ENCODE measurements at places on chromosomes 3 and 15.
A peak's percentile ranks its signal among the peaks of the same experiment; 100 is the strongest.

DNA sequence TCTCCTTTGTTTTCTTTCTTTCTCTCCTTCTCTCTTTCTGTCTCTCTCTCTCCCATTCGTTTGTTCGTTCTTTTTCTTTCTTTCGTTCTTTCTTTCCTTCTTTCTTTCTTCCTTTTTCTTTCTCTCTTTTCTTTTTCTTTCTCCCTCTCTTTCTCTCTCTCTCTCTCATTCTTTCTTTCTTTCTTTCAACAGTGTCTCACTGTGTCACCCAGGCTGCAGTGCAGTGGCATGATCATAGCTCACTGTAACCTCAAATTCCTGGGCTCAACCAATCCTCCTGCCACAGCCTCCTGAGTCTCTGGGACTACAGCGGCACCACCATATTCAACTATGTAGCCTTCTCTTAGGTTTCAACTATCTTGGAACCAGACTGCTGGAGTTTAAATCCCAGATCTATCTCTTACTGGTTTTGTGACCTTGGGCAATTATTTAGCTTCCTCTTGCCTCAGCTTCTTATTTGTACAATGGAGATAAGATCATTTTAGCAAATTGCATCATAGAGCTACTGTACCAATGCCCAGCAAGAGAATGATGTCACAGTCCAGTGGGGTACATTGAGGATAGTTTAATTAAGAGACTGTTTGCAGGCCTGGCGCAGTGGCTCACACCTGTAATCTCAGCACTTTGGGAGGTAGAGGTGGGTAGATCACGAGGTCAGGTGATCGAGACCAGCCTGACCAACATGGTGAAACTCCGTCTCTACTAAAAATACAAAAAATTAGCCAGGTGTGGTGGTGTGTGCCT lies 27.3 kb upstream of the PARL start:
- no peak for DNase-seq

- DNase-seq: no peak
These were observed 90.7 kb downstream of the PEAK1 start for GRCh38 chr15:77329202-77329601.

DNA sequence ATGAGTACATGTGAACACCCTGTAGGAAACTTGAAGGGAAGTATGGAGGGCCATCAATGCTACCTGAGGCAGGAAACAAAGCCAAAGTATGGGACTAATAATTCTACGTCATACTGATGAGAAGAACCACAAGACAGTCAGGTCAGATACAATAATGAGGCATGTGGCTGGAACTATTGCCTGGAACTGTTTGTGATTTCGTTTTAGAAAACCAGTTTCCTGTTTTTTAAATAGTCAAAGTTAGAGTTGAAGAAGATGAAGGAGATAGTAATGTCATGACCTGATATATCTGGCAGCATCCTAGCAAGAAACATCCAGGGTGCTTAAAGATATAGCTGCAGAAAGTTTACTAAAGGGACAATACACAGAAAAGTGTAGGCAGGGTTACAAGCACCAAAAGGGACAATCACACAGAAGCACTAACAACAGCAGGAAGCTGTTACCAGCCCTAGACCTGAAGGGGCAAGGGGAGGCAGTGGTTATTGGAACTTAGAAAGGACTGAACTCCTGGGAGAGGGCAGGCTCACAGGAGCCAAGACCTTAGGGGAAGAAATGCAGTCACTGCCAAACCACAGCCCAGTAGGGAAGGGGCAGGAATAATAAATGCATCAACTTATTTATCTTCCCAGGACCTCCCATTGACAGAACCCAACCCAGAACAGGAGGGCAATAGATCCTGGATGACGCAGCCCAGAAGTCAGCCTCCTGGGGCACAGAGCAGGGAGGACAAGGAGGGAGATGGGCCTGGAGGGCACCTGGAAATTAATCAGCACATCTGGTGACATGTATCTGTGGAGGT lies 302.1 kb upstream of the STT3B start:
- DNase-seq: no peak

DNA sequence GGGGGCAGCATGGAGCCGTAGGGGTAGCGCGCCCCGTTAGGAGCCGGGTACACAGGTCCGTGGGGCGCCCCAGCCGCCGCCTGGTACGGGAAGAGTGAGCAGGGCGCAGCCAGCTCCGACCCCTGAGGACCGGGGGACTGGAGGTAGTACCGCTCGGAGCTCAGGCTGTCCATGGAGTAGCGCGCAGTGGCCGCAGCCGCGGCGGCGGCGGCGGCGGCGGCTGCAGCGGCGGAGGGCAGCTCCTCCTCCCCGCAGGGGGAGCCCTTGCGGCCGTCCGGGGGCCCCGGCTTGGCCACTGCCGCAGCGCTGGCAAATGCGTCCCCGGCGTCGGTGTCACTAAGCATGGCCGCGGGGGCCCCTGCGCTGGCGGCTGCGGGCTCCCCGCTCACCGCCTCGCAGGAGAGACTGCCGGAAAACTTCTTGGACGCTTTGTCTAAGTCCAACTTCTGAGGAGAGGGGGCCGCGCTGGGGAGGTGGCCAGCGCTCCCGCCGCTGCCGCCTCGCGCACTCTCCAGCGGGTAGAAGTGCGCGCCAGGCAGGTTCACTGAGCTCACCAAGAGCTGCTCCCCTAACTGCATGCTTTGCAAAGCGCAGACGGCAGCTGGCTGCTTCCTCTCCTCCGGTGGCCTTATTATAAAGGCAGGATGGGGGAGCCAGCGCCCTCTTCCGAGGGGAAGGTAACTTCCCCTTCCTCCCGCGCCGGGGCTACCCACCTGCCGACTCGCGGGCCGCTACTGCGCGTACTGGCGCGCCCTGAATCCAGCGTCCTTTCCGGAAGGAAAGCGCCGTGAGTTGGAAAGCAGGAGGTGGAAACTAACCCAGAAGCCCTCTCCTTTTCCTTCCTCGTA lies at the start of gene EOMES:
Gene EOMES, minus strand, starts transcription at position 607 of the 848 bp plus-strand sequence. Its CDS starts 29 bp downstream, at position 578.
- DNase-seq: peak; percentile 88

- no peak for DNase-seq
These were observed 346.6 kb downstream of the RBMS3 start for GRCh38 chr3:29627136-29628117.

DNA sequence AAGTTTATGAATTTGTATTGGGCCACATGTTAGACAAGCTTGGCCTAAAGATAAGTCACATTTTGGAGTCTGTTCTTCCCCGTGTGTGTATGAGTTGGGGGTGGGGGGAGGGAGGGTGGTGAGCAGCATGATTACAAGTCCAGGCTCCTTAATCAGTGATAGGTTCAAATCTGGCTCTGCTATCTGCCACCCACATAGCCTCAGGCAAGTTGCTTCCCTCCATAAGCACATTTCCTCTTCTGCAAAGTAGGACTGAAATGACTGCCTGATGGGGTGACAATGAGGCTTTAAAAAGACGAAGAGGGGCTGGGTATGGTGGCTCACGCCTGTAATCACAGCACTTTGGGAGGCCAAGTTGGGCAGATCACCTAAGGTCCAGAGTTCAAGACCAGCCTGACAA lies 1.1 kb upstream of the SPATA12 start:
- DNase-seq: no peak

GRCh38 chr15:89359471-89360293 lies 25.1 kb upstream of the POLG start:
- no peak for DNase-seq

DNA sequence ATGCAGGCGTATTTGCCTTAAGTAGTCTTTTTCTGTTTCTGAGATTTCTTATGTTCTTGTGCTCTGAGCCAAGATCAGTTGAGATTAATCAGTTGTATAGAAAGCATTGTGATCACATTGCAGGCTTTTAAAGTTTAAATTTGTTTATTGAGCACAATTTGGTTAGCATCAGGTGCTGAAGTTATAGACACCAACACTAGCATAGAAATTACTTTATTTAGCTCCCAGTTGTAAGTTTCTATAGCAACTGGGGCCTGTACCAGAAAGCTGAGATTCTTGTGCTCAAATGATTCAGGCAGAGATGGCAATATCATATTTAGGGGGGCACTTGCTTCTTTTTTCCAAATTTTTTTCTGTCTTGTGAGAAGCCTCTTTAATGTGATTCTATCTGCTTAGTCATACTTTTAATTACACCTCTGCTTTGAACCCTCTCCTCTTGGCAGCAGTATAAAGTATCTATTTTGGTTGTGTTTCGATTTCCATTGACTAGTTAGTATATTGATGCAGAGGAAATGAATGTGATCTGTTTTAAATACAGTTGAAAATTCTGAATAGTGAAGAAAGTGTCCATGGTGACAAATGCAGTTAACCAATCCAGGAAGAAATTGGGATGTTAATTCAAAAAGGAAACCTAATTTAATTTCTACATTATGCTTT lies 241.7 kb upstream of the GBE1 start:
- no peak for DNase-seq

DNA sequence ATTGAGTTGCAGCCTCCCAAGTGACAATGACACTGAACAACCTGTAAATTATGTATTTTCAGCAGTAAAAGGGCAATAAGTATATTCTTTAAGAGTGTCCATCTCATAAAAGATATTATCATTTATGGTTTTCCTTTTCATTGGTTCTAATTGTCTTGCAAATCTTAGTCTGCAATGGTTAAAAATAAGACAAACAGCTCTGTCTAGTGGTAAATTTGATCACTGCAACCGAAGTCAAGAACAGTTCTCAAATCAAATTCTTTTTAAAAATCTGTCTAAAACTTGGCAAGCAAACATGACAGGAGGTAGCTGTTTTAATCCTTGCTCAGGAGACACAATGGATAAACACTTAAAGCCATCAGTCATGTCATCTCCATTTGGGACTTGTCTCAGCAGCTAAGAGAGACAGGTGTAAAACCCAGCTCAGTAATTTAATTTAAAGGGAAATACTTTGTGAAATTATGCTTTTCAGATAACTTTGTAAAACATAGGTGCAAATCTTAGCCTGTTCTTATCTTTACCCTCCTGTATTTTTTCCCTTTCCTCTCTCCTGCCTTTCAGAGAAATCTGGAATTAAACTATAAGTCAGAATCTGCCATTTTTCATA lies 150.3 kb upstream of the ARHGEF26 start:
- peak; percentile 73 for DNase-seq

DNA sequence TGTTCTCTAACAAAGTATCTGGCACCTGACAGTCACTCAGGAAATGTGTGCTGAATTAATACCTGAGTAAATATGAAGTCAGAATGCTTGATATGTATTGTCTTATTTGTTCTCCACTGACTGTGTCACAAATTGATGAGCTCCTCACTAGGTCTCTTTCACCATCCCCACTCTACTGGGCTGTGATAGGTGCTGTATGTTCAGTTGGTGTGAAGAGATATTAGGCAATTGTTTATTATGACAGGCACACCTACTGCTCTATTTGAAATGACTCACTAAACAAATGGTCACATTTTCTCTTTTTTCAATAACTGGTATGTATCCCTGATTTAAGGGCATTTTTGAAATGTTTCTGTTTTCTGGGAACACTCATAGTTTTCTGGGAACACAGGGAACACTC lies 25.2 kb upstream of the CCDC39 start:
- DNase-seq: no peak

- DNase-seq: no peak
These were observed 31.4 kb upstream of the APEH start for GRCh38 chr3:49642708-49643145.

DNA sequence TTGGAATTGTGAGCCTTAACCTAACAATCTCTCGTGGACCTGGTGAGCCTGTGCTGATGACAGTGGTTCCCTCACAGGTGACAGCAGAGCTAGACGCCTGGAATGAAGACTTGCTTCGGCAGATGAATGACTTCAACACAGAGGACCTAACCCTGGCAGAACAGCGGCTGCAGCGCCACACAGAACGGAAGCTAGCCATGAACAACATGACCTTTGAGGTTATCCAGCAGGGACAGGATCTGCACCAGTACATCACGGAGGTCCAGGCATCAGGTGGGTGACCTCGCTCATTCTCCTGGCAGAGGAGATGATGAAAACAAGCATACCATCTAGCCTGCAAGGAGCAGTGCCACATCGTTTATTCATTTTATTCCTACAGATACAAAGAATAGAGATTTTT lies 316.9 kb upstream of the UMPS start:
- DNase-seq: no peak

All from NCI-H524 (cell line).